ENCODE measurements at places on chromosomes 4 and X.

- no peak overlapping the region for H3K4me3 ChIP-seq
- H3K27ac ChIP-seq = peak overlapping the region; percentile 96
- peak; percentile 19 for DNase-seq
- H3K36me3 ChIP-seq = no peaks in the 10 kb centered on the region
- no peaks in the 10 kb centered on the region for H3K27me3 ChIP-seq
Observed at GRCh38 chr4:40576651-40577480, 52.8 kb downstream of the RBM47 start.

GRCh38 chr4:114780205-114780604 is 181.6 kb downstream of the UGT8 start:
- peaks cover 5% of the 10 kb centered on the region for H3K4me1 ChIP-seq
- H3K27me3 ChIP-seq = peaks cover 2% of the 10 kb centered on the region
- no peak overlapping the region for H3K4me3 ChIP-seq
- no peak overlapping the region for H3K27ac ChIP-seq
- DNase-seq = peak; percentile 25
- no peaks in the 10 kb centered on the region for H3K36me3 ChIP-seq

DNA sequence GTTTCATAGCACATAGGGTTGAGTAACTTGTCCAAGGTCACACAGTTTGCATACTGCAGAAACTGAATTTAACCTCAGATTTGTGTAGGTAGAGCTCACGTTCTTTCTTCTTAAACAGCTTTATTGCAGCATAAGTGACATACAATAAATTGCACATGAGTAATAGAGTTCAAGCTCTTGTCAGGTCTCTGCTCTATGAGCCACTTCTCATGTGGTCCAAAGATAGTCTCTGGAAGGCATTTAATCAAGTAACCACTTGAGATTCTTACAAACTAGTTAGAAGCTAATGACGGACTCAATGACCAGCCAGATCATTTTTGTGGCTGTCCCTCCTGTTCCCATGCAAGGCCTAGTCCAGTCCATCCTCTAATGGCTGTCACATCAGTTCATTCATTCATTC is 68.9 kb downstream of the MAOB start:
- no peak overlapping the region for H3K27ac ChIP-seq
- H3K4me1 ChIP-seq = no peaks in the 10 kb centered on the region
- H3K4me3 ChIP-seq = no peak overlapping the region
- no peak for DNase-seq
- no peaks in the 10 kb centered on the region for H3K27me3 ChIP-seq
- H3K36me3 ChIP-seq = no peaks in the 10 kb centered on the region

- DNase-seq = peak; percentile 69
- peaks cover 3% of the 10 kb centered on the region for H3K4me1 ChIP-seq
- H3K4me3 ChIP-seq = no peak overlapping the region
- peaks cover 6% of the 10 kb centered on the region for H3K36me3 ChIP-seq
- H3K27me3 ChIP-seq = peaks cover 2% of the 10 kb centered on the region
Observed at GRCh38 chr4:42519803-42520417, 122.6 kb downstream of the SHISA3 start.

GRCh38 chr4:87734084-87734483 is 65.3 kb upstream of the IBSP start:
- no peaks in the 10 kb centered on the region for H3K4me1 ChIP-seq
- no peaks in the 10 kb centered on the region for H3K27me3 ChIP-seq
- DNase-seq = no peak

DNA sequence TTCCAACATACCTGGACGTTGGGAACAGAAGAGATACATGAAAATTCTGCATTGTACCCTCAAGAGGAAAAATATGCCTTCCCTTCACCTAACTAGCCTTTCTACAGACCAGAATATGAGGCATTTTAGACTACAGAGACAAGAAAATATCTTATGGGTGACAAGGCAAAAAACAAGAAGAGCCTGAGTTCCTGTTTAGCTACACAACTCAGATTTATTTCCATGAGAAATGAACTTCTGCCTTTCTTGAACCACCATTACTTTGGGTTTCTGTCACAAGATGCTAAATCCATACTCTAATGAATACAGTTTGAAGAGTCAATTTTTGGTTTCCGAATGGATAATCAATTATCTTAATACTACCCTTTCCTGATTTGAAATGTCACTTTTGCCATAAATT is 18.7 kb downstream of the RCHY1 start:
- peaks cover 35% of the 10 kb centered on the region for H3K36me3 ChIP-seq
- H3K27me3 ChIP-seq = no peaks in the 10 kb centered on the region
- H3K27ac ChIP-seq = peak overlapping the region; percentile 54
- H3K4me3 ChIP-seq = no peak overlapping the region
- DNase-seq = no peak

DNA sequence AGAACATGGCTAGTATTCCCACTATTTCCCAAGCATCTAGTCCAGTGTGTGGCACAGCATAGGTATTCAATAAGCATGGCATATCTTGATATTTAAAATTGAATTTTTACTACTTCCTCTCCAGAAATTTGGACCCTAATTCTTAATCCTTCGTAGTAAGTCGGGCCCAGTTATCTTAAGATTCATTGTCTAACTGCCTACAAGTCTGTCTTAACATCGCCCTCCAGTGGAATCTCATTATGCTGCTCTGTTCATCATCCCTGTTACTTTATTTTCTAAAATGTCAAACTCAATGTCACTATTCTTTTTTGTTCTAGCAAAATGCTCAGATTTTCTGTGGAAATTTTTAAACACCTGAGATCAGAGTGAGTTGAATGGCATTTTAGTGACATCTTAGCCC is 606.2 kb downstream of the KLHL13 start:
- H3K27me3 ChIP-seq = no peaks in the 10 kb centered on the region
- H3K27ac ChIP-seq = no peak overlapping the region
- no peak for DNase-seq

DNA sequence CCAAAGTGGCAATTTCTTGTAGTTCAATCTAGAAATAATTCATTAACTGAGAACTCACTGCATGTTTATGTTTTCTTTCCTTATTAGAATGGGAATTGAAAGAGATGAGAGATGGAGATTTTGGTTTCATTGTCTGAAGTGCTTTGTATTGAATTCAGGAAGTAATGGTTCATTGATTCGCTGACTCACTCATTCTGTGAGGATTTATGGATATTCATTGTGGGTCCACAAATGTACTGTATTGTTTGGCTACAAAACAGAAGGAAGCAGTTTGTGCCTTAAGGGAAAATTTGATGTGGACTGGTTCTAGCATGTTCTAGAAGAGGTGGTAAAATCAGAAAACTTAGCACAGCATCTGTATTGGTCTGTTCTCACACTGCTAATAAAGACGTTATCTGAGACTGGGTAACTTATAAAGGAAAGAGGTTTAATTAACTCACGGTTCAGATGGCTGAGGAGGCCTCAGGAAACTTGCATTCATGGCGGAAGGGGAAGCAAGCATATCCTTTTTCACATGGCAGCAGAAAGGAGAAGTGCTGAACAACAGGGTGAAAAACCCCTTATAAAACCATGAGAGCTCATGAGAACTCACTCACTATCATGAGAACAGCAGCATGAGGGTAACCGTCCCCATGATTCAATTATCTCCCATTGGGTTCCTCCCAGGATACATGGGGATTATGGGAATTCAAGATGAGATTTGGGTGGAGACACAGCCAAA is 132.3 kb upstream of the VCX3A start:
- H3K36me3 ChIP-seq = no peaks in the 10 kb centered on the region
- H3K4me3 ChIP-seq = no peak overlapping the region
- H3K4me1 ChIP-seq = peaks cover 7% of the 10 kb centered on the region
- no peaks in the 10 kb centered on the region for H3K27me3 ChIP-seq
- no peak for DNase-seq
- H3K27ac ChIP-seq = peak overlapping the region; percentile 93

GRCh38 chr4:48706736-48707135 is 73.3 kb downstream of the FRYL start:
- H3K4me3 ChIP-seq = no peak overlapping the region
- H3K27ac ChIP-seq = no peak overlapping the region
- H3K4me1 ChIP-seq = peaks cover 8% of the 10 kb centered on the region
- no peaks in the 10 kb centered on the region for H3K27me3 ChIP-seq
- H3K36me3 ChIP-seq = peaks cover 26% of the 10 kb centered on the region
- DNase-seq = no peak

Measured in endothelial cell (in vitro differentiated cells).